CD14-positive monocyte (primary cell): ENCODE measurements at places on chromosomes 3 and 15.
A peak's percentile ranks its signal among the peaks of the same experiment; 100 is the strongest.

GRCh38 chr3:125139386-125139785 lies 73.2 kb downstream of the SLC12A8 start:
- no peak overlapping the region for H3K4me3 ChIP-seq
- no peak overlapping the region for H3K27ac ChIP-seq
- no peak for DNase-seq
- no peaks in the 10 kb centered on the region for H3K36me3 ChIP-seq

DNA sequence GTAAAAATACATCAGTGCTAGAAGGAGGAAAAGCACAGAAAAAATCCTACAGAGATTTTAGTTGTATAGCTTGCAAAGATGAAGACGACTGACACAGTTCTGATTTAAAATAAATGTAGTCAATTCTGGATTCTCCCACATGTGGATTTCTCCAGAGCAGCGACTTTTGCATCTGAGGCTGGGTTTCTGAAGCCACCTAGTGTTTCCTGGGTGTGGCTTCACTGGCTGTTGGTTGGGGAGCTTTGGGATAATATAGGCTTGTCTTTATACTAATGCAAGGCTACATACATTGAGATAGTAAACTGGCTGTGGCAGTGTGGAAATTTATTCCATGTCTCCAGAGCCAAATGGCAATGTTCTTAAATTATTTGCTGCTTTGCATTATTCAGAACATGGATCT lies 158.1 kb upstream of the FEZF2 start:
- no peak overlapping the region for H3K27ac ChIP-seq
- no peak for DNase-seq
- H3K4me1 ChIP-seq, result no peaks in the 10 kb centered on the region
- no peaks in the 10 kb centered on the region for H3K27me3 ChIP-seq
- H3K4me3 ChIP-seq, result no peak overlapping the region
- H3K36me3 ChIP-seq, result no peaks in the 10 kb centered on the region

DNA sequence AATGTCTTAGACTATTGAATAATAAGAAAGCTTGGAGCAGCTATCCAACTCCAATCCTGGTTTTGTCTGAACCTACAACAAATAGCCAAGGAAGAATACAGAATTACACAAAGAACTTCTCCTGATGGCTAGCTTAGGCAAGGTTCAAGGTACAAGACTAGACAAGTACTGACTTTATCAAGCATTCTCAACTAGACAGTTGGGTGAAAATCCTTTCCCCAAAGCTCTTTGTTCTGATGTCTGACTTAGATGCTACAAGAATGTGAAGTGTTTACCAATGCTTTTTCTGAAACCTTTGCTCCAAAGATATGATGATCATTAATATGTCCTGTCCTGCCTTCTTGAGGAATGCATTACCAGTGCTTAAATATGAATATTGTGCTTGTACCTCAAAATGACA lies 113.8 kb downstream of the ANXA2 start:
- no peaks in the 10 kb centered on the region for H3K36me3 ChIP-seq
- no peak for DNase-seq
- no peak overlapping the region for H3K27ac ChIP-seq
- no peaks in the 10 kb centered on the region for H3K27me3 ChIP-seq

DNA sequence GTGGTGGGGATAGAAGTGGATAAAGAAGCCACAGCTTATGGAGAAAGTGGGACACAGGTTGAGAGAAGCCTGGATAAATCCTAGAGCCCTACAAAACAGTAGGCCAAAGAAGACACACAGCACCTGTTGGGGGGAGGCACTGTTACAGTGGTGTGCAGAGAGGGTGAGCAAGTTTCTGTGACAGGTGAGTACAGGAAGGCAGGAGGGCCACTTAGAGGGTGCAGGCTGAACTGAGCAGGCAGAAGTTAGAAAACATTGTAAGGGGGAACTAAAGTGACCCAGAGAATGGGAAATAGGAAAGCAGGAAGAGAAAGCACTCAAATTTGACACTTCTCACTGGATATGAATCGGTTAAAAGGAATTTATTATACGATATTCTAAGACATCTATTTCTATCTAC lies 146.1 kb upstream of the TMCO5A start:
- H3K36me3 ChIP-seq, result no peaks in the 10 kb centered on the region
- H3K27me3 ChIP-seq, result no peaks in the 10 kb centered on the region

DNA sequence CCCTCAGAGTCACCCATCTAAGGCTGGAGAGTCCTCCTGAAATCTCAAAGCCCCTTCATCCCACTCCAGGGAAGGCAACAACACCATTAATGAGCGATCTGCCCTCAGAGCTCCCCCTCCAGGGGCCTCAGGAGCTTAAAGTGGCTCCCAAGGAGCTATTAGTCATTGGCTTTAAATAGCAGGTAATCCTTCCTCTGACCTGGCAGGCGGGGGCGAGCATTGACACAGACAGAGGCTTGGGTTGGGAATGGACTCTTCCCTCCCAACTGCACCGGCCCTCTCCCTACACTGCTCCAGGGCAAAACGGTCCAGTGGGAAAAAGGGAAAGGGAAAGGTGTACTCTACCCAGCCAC lies 1.4 kb downstream of the MFGE8 start:
- peaks cover 11% of the 10 kb centered on the region for H3K4me1 ChIP-seq
- H3K27me3 ChIP-seq, result peaks cover 10% of the 10 kb centered on the region
- H3K4me3 ChIP-seq, result no peak overlapping the region

DNA sequence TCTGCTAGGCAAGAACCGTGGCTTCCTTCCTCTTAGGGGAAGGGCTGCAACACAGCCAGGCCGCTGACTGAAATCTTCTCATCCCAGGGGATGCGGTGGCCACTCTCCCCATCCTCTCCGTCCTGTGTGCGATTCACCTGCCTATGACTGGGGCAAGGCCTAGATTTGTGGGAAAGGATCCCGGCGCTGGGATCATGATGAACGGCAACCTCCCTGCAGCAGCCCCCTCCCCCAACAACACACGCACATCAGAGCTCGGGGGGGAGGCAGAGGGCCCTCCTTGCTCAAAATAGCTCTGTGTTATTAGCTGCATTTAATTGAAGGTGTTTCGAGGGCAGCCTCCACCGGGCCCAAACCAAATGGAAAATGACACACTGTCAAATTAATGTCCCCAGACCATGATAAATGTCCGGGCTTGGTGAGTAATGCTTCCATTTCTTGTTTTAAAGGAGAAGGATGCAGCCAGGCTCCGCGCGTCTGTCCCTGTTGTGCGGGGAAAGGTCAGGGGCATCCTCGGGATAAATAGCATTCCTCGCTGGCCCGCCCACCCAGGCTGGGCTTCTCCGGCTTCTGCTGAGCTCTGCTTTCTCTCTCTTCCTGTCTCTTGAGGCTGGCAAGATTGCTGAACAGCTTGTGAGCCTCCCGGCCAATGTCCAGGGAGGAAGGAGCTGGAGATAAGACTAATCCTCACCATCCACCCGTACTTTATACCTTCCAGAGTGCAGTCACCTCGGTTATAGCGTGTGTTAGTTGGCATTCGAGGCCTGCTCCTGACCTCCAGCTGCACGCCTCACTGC lies 56.4 kb upstream of the TLE3 start:
- no peaks in the 10 kb centered on the region for H3K36me3 ChIP-seq
- peaks cover 1% of the 10 kb centered on the region for H3K4me1 ChIP-seq
- H3K4me3 ChIP-seq, result no peak overlapping the region
- no peaks in the 10 kb centered on the region for H3K27me3 ChIP-seq
- no peak for DNase-seq

DNA sequence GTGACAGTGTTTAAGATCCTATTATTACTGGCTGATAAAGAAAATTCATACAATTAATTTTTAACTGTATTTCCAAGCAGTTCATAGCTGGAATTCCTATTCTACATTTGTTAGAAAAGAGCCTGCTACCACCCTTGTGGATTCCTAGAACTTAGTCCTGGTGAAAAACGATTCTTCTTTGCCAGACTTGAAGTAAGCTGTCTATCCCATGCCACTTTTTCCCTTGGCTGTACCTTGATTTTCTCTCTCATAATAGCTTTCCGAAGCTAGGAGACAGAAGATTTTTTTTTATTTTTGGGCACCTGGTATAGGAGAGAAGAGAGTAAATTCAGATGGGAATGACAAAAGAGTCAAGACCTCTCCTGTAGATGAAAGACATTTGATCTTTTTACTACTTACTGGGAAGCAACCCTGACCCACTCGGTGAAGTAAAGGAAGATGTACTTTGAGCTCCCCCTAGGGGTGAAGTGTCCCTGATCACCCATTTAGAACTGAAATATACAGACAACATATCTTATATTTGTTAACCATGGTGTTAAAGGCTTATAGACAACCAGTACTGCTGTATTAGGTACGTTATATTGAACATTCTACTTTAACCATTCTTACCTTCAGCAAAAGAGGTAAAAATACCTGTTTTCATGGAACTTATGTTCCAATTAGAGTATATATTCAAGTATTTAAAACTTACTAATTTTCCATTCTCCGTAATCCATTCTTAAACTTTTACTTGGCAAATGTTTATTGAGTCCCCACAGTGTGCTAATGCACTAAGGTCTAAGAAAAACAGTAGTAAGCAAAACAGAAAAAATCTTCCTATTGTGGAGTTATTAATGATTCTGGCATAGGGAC lies 36.2 kb upstream of the C3orf38 start:
- peaks cover 2% of the 10 kb centered on the region for H3K4me1 ChIP-seq
- H3K27ac ChIP-seq, result no peak overlapping the region
- peaks cover 29% of the 10 kb centered on the region for H3K36me3 ChIP-seq
- H3K4me3 ChIP-seq, result no peak overlapping the region
- H3K27me3 ChIP-seq, result no peaks in the 10 kb centered on the region
- DNase-seq, result peak; percentile 66

DNA sequence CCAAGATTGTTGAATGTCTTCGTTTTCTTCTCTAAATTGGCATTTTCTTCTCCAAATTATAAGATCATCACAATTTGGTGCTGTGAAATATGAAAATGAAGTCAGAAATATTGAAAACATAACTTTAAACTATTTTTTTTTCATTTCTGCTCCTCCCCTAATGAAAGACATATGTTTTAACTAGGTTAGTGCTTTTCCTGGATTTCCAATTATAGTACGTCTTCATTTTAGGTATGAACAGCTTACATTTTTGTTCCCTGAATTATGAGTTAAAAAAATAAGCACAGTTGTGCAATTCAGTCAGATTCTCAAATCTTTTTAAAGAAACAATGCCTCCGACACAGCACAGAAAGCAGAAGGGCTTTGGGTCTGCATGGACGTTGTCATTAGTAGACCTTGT lies 83.5 kb upstream of the CFAP20DC start:
- peaks cover 8% of the 10 kb centered on the region for H3K4me1 ChIP-seq
- no peak overlapping the region for H3K27ac ChIP-seq
- no peak overlapping the region for H3K4me3 ChIP-seq
- no peak for DNase-seq
- no peaks in the 10 kb centered on the region for H3K27me3 ChIP-seq

GRCh38 chr3:116483135-116483534 lies 37.8 kb upstream of the LSAMP start:
- H3K4me3 ChIP-seq, result no peak overlapping the region
- no peaks in the 10 kb centered on the region for H3K36me3 ChIP-seq
- no peaks in the 10 kb centered on the region for H3K4me1 ChIP-seq
- no peak for DNase-seq
- H3K27ac ChIP-seq, result no peak overlapping the region

GRCh38 chr3:23421811-23422516 lies 218.8 kb downstream of the UBE2E2 start:
- no peaks in the 10 kb centered on the region for H3K27me3 ChIP-seq
- H3K36me3 ChIP-seq, result no peaks in the 10 kb centered on the region
- no peak overlapping the region for H3K4me3 ChIP-seq
- no peaks in the 10 kb centered on the region for H3K4me1 ChIP-seq

DNA sequence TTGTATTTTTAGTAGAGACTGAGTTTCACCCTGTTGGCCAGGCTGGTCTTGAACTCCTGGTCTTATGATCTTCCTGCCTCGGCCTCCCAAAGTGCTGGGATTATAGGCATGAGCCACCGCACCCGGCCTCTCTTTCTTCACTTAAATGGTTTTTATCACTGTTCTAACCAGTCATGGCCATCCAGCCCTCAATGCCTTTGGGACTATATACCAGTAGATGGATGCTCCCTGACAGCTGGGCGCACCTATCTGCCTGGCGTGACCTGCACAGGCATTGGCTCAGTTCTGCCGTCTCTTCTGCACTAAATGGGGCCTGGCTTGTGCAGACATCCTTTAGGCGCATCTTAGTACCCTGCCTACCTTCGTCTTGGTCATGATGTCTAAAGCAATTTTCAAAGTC lies 233.4 kb downstream of the ADAMTS17 start:
- H3K27me3 ChIP-seq, result no peaks in the 10 kb centered on the region
- no peak overlapping the region for H3K27ac ChIP-seq
- DNase-seq, result no peak
- no peak overlapping the region for H3K4me3 ChIP-seq

- no peaks in the 10 kb centered on the region for H3K4me1 ChIP-seq
- H3K27ac ChIP-seq, result no peak overlapping the region
- no peaks in the 10 kb centered on the region for H3K27me3 ChIP-seq
- peaks cover 8% of the 10 kb centered on the region for H3K36me3 ChIP-seq
Measured at GRCh38 chr15:71891026-71891425, 80.7 kb downstream of the NR2E3 start.

DNA sequence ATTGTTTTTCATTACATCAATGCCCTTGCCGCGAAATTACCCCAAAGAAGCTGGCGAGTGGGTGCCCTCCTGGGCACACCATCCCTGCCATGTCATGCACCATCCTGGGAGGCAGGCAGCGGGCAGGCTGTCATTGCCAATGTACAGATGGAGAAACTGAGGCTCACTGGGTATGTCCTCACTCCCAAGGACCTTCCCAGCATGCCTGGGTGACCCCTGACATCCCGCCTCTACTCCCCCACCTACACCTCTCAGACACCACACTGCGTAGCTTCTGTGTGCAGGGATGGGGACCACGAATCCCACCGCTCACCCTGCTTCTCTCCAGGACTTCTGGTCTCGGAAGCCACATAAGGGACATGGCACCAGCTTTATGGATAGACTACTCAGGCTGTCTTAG lies 41.0 kb upstream of the SLC41A3 start:
- no peak overlapping the region for H3K27ac ChIP-seq
- no peak overlapping the region for H3K4me3 ChIP-seq
- H3K27me3 ChIP-seq, result no peaks in the 10 kb centered on the region
- H3K4me1 ChIP-seq, result peaks cover 9% of the 10 kb centered on the region
- no peaks in the 10 kb centered on the region for H3K36me3 ChIP-seq
- DNase-seq, result no peak

DNA sequence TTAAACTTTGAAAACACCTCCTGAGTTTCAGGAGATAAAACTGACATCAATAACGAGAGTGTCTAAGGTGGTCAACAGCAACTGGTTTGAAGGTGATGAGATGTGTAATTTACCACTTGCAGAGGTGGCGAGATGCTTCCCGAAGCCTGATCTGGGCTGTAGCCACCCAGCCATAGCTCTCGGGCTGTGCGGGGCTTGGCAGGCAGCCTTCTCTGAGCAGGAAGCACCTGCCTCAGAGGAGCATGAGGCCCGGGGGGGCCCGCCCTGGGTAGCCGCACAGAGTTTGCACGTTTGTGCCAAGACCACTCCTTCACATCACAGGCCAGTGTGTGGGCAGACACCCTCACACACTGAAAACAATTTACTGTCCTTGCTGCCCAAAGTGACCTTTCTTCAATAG lies 220.3 kb downstream of the CACNA2D3 start:
- no peaks in the 10 kb centered on the region for H3K27me3 ChIP-seq
- no peak for DNase-seq
- H3K27ac ChIP-seq, result no peak overlapping the region
